LNCaP clone FGC (cell line): ENCODE measurements at places on chromosomes 3 and 15.

- DNase-seq = no peak
These were observed 8.2 kb downstream of the ALG3 start for GRCh38 chr3:184240384-184241140.

DNA sequence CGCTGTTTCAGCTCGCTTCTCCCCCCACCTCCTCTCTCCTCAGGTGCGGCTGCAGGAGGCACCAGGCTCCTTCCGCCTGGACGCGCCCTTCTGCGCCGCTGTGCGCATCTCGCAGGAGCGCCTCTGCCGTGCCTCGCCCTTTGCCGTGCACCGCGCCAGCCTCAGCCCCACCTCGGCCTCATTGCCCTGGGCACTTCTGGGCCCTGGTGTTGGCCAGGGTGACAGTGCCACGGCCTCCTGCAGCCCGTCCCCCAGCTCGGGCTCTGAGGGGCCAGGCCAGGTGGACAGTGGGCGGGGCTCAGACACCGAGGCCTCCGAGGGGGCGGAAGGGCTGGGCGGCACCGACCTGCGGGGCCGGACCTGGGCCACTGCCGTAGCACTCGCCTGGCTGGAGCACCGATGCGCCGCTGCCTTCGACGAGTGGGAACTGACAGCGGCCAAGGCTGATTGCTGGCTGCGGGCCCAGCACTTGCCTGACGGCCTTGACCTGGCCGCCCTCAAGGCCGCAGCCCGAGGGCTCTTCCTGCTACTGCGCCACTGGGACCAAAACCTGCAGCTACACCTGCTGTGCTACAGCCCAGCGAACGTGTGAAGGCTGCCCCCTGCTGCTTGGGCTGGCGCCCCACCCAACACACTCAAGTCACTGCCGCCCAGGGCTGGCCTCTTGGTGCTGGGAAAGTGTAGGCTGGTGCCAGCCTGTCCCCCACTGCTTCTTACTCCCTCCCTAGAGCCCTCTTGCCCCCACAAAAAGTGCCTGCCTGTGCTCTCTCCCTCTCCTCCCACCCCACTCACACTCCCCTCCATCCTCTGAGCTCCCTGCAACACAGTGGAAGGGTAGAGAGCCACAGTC, 7.1 kb downstream of the ALG3 start:
- DNase-seq = peak; percentile 90

DNA sequence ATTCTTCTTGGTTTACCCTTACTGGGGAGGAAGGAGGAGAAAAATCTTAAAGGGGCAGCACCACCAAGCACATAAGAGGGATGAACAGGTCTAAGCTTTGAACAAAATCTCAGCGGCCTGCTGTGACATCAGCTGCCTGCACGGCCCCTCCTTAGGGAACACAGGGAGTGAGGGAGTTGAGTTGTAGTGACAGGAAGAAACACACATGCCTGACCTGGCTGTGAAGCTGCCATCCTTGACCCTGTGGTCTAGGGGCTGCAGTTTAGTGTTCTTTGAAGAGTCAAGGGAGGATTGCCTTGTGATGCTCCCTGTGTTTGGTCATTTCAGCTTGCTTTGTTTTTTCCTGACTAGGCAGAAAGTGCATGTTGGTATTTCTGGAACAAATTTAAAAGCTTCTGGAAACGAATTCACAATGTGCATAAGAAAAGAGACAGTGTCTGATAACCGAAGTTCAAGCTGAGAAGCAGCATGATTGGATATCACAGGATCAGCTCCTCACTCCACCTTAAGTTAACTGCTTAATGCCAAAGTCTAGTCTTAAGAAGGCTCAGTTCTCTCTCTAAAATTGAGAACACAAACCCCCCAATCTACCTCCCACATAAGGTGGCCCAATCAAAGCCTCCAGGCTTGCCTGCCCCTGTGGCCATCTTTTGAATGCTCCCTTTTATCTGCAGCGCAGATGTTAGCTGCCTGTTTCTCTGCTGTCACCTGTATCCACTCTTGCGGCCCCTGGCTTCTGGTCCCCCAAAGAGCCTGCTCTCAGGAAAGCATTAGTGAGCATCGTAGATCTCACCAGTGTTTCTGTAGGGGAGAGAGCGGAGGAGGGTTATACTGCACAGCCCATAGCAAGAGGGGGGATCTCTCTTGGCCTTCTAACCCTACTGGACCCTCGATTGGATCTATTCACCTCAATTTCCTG, 82.2 kb downstream of the SCN11A start:
- DNase-seq = no peak

DNA sequence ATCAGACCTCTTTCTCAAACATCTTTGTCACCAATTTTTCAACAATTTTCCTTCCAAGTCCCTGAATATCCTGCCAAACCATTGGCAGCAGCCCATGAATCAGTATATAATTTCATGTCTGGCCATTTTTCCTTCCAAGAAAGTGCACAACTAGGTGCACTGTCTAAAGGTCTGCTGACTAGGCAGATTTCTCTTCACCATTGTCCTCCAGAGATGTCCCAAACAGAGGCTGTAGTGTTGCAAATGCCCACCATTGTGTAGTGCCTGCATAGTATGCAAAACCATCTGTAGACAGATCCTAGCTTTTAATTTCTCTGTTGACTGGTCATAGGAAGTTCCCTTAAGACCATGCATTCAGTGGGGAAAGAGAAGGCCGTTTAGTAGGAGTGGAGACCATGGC, 25.0 kb upstream of the GOLGA6L2 start:
- DNase-seq = no peak
